Stimulated activated CD4-positive, alpha-beta T cell treated with anti-CD3 and anti-CD28 coated beads, Interleukin-1b, Interleukin-23, amount 100 ng/mL, for 24 hours (primary cell): ENCODE measurements at places on chromosomes 11 and 22.
A peak's percentile ranks its signal among the peaks of the same experiment; 100 is the strongest.

GRCh38 chr22:38981005-38981991 lies 849 bp upstream of the APOBEC3B start:
- DNase-seq: no peak

DNA sequence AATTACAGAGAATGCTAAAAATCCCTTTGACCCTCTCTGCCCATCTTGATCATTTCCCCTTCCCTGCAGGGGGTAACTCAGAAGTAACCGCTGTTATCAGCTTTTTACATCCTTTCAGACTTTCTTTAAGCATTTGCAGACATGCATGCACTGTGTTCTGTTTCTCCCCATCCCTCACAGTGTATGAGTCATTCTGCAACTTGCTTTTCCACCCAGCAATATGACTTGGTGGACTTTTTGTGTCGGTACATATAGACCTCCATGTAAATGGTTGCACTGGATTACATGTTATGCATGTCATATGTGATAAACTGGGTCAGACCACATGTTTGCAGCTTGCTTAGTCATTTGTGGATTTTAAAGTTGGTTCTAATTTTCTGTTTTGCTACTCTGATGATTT lies 87.7 kb upstream of the NECTIN1 start:
- no peak for DNase-seq

DNA sequence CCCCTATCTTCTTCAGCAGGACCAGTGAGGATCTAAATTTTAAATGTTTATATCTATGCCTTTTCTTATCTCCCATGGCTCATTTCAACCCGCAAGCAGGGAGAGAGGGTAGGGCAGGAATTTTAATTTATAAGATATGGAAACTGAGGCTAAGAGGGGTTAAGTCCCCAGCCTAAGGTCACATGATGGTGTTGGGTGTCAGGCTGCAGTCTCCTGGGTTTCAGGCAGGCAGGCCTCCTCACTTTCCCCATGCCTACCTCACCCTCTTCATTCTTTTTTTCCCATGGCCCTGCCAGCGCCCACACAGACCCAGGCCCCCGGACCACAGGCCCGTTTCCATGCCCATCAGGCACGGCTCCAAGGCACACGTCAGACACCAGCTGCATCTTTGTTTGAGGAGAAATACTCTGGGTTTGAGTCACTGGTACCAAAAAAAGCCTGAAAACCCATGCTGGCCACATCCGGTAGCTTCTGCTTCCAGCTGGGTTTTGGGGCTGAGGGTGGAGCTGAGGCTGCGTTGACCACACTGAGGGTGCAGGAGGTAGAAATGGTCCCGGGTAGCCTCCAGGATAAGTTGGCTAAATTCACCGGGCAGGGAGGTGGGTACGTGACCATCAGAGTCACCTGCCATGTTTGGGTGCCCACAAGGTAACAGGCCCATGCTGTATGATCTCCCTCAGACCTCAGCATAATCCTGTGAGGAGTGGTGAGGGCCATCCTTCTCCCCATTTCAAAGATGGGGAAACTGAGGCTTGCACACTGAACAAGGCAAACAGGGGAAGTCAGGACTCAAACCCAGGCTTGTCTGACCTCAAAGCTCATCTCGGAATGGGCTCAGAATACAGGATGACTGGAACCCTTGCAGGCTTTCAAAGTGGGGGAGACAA lies 7.5 kb downstream of the CRYBB1 start:
- peak; percentile 26 for DNase-seq

- DNase-seq: no peak
Measured at GRCh38 chr11:45538939-45539338, 126.5 kb downstream of the CHST1 start.

DNA sequence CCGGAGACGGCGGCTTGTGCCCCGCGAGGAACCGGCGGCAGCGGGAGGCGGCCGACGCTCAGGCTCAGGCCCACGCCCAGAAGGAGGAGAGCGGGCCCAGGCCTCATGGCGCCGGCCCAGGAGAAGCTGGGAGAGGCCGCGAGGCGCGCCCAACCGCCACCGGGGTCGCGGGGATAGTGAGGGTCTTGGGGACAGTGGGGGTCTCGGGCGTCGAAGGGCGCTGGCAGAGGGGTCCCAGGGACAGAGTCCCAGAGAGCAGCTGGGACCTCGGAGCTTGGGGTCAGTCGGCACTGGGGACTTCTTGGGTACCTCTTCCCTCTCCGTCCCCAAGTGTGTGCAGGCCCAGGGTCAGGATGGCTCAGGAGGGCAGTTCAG lies at the start of gene PKDREJ:
Gene PKDREJ, minus strand, starts transcription at position 128 of the 375 bp plus-strand sequence. Its CDS starts 21 bp downstream, at position 107.
- no peak for DNase-seq

DNA sequence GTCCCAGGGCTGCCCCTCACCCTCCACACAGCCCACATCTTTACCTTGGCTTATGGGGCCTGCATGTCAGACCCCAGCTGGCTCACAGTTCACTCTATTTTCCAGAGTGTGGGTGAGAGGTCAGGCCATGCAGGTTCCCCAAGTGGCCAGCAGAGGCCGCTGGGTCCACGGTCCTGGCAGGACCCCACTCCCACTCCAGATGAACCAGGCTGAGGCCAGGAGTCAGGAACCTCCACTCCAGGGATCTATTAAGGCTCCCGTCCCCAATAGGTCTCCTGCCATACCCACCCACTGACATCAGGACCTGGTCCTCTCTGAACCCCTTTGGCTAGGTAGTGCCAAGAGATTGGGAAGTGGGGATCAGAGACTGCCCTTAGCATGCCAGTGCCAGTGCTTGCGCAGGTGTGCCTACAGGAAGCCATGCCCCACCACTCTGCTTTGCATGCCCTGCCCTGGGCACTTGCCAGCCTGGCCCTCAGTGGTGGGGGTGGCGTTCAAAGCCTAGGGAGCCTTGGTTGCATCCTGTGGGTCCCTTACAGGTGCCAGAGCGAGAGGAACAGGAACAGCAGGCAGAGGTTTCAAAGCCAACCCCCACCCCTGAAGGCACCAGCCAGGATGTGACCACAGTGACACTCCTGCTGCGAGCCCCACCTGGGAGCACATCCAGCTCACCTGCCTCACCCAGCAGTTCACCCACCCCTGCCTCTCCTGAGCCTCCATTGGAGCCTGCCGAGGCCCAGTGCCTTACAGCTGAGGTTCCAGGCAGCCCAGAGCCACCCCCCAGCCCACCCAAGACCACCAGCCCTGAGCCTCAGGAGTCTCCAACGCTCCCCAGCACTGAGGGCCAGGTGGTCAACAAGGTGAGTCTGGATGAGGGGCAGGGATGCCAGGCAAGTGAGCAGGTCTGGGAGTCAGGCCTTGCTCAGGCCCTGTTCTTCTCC lies 8.3 kb downstream of the SMTN start:
- DNase-seq: no peak

DNA sequence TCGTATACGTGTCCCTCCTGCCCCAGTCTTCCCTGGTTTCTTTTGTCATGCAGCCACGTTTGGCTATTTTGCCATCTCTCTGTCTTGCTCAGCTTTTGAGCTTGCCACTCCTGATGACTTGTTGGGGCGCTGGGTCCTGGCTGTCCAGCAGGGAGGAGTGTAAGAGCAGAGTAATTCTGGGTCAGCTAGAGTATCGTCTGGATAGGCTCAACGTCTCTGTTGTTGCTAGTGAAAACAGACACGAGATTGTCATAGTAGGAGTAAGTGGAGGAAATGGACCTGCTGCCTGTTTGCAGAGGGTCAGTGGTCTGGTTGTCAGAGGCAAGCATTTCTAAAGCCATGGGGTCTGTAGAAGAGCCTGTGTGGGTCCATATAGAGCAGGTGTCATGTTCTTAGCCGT lies 83.0 kb downstream of the PPP6R3 start:
- no peak for DNase-seq

GRCh38 chr11:102806296-102806695 lies 8.3 kb upstream of the MMP1 start:
- no peak for DNase-seq

GRCh38 chr11:113073290-113073953 lies 112.2 kb downstream of the NCAM1 start:
- no peak for DNase-seq

DNA sequence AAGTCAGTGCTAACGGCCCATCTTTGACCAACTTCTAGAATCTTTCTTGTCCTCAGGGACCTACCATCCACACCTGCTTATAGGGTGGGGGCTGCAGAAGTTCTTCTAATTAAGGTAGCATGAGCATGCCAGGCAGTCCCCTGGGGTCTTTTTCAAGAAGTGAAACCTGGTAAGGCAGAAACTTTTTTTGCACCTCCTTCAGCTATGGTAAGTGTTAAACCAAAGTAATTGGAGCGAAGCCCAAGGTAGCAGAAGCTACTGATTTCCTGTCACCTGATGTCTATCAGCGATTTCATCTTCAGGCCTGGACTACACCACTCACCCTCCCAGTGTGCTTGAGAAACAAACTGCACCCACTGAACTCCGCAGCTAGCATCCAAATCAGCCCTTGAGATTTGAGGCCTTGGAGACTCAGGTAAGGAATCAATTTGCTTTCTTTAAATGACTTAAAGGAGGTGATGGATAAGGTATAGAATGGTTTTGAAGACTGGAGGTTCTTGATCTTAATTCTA lies at the start of gene MS4A1:
Gene MS4A1, plus strand, starts transcription at position 317 of the 512 bp plus-strand sequence. CDS start 6,528 bp downstream, outside the sequence.
- DNase-seq: no peak

DNA sequence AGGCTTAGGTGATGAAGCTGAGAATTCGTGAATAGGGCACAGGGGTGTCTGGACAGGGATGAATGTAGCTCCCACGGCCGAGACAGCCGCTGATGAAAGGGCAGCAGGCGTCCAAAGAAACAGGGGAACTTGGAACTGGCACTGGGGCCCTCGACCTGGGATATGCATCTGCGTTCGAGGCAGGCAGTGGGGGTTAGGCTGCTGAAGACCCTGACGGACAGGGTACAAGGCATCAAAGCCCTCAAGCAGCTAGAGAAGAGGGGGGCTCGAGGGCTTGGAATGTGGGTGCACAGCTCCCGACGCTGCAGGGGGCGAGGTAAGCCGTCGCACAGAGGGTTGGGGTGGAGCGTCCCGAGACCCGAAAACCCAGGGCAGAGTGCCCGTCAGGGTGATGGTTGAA lies 6.9 kb upstream of the SYT8 start:
- no peak for DNase-seq

DNA sequence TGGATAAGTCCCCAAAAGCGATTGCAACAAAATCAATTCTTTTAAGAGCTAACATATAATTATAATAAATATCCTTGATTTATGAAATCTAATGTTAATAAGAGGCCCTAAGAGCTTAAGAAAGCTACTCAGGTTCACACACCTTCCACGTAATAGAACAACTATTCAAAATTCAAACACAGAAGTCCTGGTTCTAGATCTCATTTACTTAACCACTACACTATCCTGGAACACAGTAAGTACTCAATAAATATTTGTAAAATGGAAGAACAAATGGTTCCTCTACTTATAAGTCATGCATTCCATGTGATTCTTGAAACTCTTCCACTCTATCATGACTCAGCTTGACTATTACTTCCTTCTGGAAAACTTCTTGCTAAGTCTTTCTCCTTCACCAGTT lies 268.2 kb downstream of the FAM181B start:
- no peak for DNase-seq

GRCh38 chr11:83827940-83828554 lies 541.9 kb upstream of the CCDC90B start:
- no peak for DNase-seq

GRCh38 chr22:49792107-49792506 lies 35.6 kb downstream of the BRD1 start:
- DNase-seq: no peak

DNA sequence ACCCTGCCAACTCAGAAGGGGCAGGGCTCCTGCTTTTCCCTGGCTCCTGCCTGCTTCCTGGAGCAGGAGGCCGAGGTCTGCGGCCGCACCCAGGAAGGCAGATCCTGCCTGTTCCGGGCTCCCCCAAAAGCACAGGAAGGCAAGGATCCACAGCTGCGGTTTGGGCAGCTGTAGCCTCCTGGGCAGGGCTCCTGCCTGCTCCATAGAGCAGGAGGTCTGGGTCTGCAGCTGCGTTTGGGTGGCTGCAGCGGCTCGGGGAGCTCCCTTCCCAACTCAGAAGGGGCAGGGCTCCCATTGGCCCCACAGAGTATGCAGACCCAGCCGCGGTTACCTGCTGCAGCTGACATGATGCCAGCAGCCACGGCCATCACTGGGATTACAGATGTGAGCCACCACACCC lies 5.5 kb downstream of the UPK2 start:
- no peak for DNase-seq

- no peak for DNase-seq
Measured at GRCh38 chr11:1293619-1294015, 15.8 kb downstream of the TOLLIP start.

DNA sequence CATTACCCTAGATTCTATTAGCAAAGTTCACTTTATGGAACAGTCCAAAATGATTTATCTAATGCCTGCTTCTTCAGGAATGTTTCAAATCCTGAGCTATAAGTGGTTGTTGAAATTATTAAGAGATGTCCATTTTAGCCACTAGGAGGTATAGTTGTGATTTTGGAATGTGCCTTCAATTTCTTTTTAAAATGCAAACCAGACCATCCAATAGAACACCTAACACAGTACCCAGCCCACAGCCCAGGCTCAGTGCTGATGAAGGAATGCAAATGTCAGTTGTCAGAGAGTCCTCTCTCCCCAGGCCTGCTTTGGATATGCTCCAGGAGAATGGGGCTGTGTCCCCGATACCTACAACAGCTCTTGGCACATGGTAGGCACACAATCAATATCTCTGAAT lies 85.8 kb upstream of the E2F8 start:
- DNase-seq: no peak

DNA sequence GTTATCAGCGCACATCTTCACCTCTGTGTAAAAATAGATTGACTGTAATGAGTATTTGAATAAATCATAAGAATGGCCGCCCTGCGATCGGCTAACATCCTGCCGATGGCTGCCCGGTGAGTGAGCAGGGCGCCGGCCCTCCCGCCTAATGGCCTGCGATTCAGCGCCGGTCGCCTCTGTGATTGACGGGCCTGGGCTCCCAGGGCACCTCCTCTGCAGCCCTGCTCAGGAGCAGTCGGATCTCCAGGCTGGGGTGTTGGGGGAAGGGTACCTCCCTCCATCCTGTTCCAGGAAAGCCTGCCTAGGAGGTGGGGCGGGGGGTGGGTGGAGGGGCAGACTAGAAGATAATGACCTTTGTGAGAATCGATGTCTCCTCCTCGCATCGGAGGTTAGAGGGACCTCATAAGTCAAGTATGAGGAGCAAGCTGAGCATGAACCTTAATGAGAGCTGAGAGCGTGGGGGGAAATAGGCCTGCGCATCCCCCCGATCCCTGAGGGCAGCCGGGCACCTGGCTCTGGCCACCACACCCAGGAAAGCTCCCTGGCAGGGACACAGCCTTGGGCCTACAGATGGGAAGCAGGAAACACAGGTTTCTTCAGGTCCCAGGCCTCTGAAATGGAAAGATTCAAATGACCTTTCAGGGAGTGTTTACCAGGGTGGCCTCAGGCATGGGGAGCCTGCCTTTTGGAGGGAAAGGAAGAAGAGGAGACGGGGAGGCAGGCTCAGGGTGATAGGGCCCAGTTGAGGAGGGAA lies 71.7 kb downstream of the PKNOX2 start:
- DNase-seq: no peak

GRCh38 chr11:128726458-128727139 lies 32.7 kb downstream of the FLI1 start:
- no peak for DNase-seq
